ENCODE measurements at places on chromosomes 3 and 15.
A peak's percentile ranks its signal among the peaks of the same experiment; 100 is the strongest.

DNA sequence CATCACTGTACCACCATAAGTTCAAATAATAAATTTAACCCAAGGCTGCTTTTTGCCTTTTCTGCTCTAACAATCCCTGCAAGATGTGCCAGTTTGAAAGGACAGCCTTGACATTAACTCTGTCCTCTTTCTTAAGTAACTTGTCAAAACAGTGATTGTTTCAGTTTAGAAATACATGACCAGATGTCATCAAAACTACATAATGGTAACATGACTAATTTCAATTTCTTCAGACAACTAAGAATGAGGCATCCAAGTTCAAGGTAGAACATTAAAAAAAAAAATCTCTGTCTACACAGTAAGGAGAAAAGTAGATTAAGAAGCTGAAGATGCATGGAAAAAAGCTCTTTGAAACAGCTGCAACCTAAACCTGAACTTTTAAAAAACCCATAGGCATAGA, 47.4 kb downstream of the SHQ1 start:
- DNase-seq = no peak

DNA sequence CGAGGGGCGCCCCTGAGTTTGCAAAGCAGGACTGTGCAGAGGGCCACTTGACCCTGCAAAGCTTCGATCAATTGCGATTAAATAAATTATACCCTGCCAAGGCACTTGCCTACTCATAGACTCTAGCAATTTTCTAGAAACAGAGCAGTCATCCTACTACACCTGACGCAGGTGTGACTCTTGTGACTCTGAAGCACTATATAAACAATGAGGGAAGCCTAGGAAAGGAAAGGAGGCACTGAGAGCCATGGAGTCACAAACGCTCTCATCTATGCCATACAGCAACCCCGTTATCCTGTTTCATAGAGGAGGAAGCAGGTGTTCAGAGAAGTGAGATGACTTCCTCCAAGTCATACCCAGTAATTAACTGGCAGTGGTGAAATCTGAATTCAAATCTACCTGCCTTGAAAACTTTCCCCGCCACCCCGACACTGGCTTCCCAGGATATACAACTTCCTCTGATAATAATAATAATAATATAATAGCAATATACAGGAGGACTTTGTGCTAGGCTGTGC, 14.4 kb downstream of the ARHGEF3 start:
- DNase-seq = no peak

DNA sequence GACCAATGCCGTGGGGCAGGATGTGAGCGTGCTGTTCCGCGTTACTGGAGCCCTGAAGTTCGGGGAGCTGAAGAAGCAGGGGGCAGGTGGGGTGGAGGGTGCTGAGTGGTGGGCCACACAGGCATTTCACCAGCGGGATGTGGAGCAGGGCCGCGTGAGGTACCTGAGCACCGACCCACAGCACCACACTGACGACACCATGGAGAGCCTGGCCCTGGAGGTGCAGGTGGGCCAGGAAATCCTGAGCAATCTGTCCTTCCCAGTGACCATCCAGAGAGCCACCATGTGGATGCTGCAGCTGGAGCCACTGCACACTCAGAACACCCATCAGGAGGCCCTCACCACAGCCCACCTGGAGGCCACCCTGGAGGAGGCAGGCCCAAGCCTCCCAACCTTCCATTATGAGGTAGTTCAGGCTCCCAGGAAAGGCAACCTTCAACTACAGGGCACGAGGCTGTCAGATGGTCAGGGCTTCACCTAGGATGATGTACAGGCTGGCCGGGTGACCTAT, 179.6 kb downstream of the TBC1D2B start:
- no peak for DNase-seq

DNA sequence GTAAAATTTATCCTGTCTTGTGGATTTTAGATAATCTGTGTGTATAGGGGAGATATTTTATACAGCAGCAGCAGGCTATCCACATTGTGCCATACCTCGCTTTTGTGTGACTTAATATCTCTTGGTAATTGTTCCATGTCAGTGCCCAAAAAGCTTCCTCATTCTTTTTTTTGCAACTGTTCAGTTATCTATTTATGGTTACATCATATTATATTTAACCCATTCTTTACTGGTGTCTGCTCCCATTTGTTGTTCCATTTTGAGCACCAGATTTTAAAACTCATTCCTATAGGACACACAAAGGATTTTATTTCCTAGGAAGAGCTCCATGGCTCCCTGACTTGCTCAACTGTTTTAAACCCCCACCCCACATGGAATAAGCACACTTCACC, 86.3 kb upstream of the RASGRP1 start:
- no peak for DNase-seq

- no peak for DNase-seq
Observed at GRCh38 chr15:80445300-80446041, 41.3 kb downstream of the ARNT2 start.

DNA sequence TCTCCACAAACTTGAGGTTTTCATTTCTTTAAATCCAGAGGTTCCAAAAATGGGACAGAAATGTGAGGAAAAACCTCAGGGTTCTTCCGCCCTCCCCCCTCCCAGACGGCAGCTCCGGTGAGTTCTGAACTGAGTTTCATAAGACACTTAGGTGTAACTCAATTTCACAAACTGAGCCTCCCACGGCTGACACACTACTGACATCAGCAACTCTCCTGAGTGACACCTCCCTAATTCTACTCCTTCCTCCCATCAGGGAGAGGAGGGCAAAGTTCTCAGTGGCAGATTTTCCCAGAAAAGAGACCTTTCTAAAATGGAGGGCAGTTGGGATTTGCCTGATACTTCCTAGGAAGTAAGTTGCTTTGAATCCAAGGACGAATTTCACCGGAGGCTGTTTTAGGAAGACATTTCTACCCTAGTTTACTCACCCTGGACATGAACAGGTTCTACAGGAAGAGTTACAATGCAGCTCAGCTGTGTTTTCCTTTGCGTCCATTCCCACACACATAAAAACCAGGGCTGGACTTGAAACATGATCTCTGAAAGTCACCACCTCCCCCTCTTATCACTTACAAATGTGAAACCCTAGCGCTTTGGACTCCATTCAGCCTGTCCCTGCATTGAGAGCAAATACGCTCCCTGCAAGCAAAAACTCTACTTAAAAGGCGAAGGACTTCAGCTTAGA, 78.1 kb upstream of the LMOD3 start:
- no peak for DNase-seq

- no peak for DNase-seq
Observed at GRCh38 chr3:76212679-76213078, 427.3 kb upstream of the ZNF717 start.

DNA sequence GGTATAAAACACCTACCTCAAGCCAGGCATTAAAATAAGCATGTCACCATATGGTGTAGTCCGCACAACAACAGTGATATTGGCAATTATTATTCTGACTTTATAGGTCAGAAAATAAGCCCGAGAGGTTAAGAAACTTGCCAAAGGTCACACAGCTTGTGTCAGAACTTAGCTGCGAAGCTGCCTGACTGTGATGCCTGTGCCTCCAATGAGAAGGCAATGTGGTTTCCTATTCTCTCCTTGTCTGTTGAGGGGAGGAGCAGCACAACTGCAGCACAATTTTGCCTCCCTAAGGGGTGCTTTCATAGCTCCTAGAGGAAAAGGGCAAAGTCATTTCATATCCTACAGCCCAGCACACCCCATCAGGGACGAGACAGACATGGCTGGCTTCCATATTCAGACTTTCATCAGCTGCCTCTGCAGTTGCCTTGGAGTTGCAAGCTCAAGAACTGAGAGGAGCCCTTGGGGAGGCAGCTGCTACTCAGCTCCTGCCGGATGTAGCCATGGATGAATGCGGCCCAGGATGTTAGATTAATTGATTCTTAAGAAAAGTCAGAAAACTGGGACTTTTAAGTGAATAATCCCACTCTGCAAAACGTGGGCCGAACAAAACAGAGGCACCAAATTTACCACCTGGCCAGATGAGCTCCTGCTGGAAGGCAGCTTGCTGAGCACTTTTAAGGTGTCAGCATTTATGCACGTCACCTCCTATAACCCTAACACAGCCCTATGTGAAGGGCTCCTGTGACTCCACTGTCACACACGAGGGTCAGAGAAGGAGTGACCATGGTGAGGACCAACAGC, 38.5 kb downstream of the MYO5C start:
- DNase-seq = no peak

DNA sequence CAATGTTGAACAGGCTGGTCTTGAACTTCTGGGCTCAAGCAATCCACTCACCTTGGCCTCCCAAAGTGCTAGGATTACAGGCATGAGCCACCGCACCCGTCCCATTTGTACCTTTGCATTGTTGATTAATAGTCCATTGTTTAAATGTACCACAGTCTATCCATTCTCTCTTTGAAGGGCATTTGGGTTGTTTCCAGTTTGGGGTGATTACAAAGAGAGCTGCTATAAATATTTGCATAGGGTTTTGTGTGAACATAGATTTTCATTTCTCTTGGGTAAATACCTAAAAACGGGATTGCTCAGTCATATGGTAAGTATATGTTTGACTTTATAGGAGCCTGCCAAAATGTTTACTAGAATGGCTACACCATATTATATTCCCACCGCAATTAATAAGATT, 13.7 kb upstream of the PTPRG start:
- DNase-seq = no peak

- peak; percentile 23 for DNase-seq
Observed at GRCh38 chr3:31377045-31377642, 155.6 kb upstream of the STT3B start.

DNA sequence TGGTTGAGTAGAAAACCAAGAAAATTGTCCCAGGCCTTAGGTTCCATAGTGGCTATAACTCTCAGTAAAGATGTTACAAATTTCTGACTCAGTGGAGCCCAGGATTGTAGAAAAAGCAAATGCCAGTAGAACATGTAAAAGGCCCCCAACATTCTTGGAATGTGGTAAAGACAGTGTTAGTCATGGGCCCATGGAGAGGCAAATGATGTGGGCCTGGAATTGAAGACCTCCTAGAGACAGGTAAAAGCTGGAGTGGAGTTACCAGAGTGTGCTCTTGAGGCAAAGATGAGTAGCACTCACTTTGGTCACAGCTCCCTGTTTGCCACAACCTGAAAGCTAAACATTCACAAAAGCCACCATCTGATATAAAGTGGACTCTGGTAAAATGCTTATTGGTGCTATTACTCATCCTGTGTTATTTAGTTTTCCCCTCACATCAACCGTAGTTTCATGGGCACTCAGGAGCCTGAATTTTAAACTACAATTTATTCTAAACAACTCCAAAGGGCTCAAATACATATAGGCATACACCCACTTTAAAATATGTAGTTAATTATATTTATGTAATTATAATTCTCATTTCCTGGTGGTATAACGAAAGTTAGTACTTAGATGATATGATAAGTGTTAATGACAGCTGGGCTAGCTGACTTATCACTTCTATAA, 359.6 kb upstream of the NECTIN3 start:
- DNase-seq = no peak
